Jurkat, Clone E6-1 (cell line): ENCODE measurements at places on chromosomes 2 and 18.

DNA sequence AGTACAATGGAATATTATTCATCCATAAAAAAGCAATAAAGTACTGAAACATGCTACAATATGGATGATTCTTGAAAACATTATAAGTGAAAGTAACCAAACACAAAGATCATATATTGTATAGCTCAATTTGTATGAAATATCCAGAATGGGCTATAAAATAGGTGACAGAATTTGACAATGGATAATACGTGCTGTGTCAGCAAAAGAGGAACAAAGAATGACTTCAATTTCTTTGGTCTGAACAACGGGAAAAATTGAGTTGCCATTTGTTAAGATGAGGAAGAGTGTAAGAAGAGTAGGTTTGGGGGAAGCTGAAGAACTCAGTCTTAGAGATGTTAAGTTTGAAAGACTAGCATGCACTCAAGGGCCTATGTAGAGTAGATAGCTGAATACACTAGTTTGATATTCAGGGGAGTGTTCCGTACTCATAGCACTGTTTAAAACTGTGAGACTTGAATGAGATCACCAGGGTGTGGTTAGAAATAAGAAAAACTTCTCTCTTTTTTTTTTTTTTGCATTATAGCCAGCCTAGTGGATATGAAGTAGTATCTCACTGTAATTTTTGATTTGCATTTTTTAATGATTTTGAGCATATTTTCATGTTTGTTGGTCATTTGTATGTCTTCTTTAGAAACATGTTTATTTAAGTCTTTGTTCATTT is 213.6 kb downstream of the NR4A2 start:
- DNase-seq = no peak

GRCh38 chr2:60717691-60718090 is 38.4 kb upstream of the PAPOLG start:
- no peak for DNase-seq

DNA sequence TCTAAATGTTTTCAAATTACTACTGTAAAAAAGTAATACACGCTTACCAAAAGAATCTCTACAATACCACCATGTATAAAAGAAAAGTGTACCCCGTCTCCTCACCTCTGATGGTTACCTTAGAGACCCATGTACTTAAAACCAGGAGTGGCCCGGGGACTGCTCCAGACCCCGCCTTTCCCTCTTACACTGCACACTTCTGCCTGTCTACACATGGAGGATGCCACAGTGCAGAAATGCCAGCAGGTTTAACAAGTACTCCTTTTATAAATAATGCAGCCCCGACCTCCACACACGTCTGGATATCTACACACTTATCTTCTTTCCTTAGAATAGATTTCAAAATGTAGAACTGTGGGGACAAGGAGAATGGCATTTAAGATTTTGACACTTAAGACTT is 5.3 kb downstream of the HDAC4 start:
- no peak for DNase-seq

DNA sequence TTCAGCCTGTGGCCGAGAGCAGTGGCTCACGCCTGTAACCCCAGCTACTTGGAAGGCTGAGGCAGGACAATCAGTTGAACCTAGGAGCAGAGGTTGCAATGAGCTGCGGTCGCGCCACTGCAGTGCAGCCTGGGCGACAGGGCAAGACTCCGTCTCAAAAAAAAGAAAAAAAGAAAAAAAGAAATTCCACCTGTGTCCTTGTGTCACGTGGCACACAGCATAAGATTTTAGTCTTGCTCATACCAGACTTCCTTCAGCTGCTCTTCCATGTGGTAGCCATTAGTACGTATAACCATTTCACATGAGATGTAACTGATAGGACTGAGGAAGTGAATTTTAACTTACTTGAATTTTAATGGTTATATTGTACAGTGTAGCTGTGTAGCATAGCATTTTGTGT is 4.0 kb downstream of the NOP58 start:
- peak; percentile 17 for DNase-seq

DNA sequence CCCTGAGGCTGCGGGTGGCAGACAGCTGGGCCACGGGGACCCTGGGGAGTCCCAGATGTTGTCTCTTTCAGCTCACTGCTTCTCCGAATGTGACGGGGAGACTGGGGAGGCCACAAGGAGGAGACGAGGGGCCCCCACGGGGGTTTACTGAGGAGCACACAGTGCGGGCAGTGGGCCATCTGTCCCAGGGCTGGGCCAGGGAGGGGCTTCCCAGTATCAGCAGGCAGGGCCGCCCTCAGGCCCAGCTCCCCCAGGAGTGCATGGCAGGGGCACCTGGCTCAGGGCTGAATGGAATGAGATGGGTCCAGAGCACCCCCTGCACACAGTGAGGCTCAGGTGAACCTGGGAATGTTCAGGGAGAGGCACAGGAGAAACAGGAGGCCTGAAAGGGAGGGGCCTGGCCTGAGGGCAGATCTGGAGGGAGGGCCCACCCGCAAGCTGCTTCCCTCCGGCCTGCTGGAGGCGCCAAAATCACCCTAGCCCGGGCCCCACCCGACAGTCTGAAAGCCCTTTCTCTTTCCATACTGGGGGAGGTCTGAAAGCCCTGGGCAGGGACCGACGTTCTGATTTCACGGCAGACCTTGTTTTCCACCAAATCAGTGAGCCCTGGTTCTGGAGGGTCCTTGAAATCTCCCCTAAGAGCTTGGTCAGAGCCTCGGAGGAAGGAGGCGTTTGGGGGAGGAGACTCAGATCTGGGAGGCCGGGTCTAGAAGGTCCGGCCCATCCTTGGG is 35.5 kb upstream of the PTMA start:
- DNase-seq = no peak

GRCh38 chr2:68971591-68972231 is 2.7 kb upstream of the GKN1 start:
- no peak for DNase-seq

GRCh38 chr2:101205521-101206479 is 46.9 kb upstream of the CNOT11 start:
- peak; percentile 65 for DNase-seq
